Aorta (tissue), 5 donors: ENCODE measurements at places on chromosomes 6 and 20. TPM values are rescaled to one million over a fixed set of nuclear protein-coding genes. Genes with fewer than 3 reads are reported as not detected.

DNA sequence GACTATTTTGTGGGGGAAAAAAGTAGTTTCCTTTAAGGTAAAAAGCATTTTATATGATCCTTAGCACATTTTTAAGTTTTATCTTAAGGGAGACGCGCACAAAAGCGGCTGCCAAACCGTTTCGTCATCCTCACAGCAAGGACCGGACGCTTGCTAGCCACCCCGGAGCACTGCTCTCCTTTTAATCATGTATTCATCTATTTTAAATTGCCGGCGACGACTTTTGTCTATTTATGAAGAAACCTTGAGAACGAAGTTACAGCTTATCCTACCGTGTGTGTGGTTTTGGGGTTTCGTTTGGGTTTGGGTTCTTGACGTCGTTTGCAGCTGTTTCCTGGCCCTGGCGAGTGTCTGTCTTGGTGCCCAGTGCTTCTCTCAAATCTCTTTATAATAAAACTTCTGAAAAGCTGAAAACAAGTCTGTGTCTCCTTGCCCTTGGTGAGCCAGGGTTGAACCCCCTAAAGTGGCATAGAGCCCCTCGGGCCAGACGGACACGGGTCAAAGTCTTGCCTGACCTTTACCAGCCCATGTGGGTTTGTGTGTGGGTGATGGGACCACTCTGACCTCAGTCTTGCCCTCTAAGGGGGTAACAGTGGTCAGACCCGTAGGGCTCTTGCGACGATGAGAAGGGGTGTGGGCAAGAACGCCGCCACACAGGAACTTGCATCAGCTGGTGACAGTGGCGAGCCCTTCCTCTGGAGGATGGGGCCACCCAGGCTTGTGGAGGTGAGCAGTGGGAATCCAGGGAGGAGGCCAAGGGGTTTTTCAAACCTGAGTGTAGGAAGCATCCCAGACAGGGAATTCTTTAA is 117.6 kb downstream of the JPH2 start:
- DNase-seq = no peak

Gene ZC2HC1B
- polyA plus RNA-seq = not detected

Gene MYLK4
- polyA plus RNA-seq = 0.38 TPM

DNA sequence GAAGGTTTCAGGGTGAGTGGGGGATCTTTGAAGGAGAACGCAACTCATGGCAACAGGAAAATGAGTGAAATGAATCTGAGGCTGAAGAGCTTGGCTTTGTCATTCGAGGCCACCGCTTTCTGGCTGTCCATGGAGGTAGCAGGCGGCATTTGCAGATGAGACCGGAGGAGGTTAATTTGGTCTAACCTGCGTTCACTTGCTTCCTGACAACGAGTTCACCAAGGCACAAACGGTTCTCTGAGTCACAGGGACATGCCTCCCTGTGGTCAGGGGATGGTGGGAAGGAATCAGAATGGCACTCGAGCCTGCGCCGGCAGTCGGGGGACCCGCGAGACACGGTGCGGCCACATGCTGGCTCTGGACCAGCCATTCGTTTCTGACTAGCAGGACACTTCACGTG is 75.0 kb downstream of the IRF4 start:
- no peak for DNase-seq

DNA sequence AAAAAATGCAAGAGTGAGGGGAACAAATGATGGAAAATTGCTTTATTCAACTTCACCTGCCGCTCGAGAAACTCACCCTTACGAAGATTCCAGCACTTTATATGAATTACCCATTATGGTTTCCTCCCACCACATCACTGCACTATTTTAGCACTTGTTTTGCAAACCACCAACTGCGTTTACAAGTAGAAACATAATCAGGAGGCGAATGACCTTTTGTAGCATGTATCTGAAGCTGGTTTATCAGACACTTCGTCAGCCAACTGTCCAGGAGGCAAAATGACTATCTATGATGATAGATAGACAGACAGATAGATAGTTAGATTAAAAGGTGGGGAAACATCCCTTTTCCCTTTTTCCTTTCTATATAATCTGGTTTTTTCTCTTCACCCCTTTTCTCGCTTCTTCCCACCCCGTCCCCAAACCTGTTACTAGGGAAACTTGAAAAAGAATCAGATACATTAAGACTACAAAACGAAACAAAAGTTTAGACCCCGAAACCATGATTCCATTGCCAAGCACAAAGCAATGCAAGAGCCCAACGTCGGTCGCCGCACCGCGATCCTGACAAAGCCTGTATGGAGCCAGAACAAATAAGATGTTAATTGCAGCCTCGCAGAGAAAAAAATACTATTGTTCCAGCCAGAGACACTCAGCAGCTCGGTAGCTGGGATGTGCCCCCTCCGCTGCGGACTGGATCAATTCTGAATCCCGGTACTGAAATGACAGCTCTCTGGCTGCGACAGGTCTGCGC is 933 bp upstream of the ADGRB3 start:
- no peak for DNase-seq

Gene SNAP25
- 3.3 TPM for polyA plus RNA-seq

- DNase-seq = no peak
These were observed 37.3 kb upstream of the BTN3A2 start for GRCh38 chr6:26327450-26328264.
